Muscle of arm (tissue), 14 donors: ENCODE measurements at places on chromosomes 13 and 19.

GRCh38 chr19:42547929-42548328, 19.6 kb upstream of the CEACAM1 start:
- DNase-seq = no peak

DNA sequence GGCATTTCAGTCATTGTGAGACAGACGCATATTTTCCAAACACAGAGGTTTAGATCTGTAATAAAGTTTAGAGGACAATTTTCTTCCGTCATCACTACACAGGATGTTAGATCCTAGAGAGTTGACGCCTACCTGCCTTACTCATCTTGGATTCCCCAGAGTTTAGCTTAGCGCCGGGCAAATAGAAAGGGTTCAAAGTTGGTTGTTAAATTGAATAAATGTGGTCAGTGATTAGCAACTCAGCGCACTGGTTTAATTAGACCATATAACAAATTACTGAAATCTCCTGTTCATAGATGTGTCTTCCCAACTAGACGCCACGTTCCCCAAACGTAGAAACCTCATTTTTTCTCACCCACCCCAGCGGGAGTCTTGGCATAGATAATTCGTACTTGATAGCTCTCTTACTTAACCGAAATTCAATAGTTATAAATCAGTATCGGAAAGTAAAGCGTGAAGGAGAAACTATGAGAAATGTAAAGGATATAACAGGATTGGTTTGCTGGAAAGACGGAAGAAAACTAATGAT, 726 bp upstream of the UFM1 start:
- DNase-seq = peak; percentile 30

DNA sequence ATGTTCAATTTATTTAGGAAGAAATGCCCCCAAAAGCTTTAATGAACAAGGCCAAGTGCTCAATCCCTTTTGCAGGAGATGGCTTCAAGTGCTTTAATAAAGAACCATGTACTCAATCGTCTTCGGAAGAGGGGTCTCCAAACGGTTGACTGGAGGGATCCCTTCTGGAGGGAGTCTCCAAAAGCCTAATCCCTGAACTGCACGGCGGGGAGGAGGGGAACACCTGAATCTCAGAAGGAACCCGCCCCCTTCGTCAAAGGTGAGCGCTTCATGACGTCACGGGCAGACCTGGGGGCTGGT, 505 bp downstream of the PAF1 start:
- DNase-seq = no peak

DNA sequence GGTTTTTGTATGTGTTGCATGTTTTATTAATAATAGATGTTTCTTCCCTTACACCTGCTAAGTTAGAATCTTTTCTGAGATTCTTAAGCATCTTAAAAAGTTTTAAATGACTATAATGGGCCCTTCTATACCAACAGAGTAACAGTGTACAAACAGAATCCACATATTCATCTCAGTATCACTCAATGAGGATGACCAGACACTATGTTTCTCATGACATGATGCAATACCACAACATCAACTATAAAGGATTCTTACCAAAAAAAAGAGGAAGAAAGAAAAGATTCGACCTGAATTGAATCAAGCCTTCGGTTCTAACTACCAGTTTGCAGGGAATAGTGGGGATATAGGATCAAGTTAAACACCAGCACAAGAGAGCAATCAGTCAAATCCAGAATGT, 56.5 kb downstream of the INTS6 start:
- no peak for DNase-seq

DNA sequence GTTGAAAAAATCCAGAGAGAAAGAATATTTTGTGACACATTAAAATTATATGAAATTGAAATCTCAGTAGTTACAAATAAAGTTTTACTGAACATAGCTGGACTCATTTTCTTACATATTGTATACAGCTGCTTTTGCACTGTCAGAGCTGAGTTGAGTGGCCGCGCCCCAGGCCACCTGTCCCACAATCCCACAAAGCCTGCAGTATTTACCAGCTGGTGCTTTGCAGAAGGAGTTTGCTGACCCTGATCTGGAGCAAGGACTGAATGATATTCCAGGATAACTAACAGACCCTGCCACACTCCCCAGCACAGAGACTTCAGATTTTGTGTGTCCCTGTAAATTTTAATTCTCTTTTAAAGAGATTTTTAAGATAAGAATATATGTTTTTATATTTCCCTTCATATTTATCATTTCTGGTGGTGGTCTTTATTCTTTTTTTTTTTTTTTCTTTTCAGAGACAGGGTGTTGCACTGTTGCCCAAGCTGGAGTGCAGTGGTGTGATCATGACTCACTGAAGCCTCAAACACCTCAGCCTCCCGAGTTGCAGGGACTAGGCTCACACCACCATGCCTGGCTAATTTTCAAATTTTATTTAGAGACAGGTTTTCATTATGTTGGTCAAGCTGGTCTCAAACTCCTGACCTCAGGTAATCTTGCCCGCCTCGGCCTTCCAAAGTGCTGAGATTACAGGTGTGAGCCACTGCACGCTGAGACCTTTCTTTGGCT, 48.5 kb downstream of the TDRD12 start:
- no peak for DNase-seq

GRCh38 chr13:112602189-112602588, 14.2 kb upstream of the TUBGCP3 start:
- no peak for DNase-seq

DNA sequence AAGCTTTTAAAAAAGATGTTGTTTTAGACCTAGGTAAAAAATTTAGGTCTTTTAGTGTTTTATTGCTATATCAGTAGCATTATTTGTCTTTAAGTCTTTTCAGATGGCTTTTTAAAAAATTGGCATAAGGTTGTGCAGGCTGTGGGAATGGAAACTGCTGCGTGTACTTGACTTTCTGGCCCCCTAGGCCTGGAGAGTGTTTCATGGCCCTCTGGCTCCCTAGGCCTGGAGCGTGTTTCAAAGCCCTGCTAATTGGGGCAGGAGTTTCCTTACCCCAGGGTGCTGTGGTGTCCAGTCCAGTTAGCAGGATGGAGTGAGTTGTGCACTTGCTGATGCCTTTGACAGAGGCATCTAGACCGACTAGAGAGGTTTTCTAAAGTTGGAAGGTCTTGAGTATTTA, 23.8 kb downstream of the PRAM1 start:
- DNase-seq = peak; percentile 38

DNA sequence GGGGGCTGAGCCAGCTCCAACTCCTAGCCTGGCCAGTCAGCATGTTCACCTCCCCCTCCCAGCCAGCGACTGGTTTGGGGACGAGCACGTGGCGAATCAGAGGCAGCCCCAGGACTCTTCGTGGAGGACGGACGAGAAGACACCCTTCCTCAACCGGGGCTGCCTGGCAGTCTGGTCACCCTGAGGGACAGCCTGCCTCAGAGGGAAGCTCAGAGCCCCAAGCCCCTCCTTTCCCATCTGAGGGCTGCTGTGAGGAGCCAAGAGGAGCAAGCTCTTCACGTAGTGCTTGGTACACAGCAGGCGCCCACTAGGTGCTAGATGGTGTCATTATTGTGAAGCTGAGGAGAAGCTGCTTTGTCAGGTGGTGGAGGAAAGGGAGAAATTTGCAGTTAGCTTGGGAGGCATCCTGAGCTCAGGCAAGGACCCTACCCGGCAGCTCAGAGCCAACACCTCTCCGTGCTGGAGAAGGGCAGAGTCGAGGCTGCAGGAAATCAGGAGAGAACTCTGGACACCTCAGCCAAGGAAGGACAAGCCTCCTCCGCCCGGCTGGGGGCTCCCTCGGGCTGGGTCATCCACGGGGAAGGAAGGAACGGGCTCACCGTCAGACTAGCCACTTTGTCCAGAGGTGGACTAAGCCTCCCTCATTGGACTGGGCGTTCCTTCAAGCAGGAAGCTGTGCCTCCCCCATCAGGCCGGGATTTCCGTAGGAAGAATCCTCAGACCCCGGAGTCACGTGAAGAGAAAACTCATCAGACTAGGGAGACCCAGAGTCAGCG, 14.9 kb upstream of the C2CD4C start:
- DNase-seq = no peak

DNA sequence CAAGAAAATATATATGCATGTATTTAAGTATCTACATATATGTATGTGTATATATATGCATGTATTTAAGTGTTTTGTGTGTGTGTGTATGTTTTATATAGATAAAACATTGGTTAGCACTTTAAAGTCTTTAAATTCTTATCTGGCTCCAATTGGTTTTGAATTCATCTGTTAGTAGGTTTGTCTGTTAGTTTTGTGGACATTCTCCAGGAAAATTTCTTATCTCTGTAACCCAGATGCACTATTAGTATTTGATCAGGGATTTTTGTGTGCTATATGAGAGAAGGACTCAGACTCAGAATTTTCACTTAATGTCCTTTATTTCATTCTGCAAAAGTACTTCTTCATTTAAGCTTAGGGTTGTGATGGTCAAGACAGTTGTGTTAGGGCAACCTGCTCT, 103.1 kb downstream of the ITGBL1 start:
- DNase-seq = no peak

GRCh38 chr19:48635966-48636858, 967 bp downstream of the DBP start:
- DNase-seq = no peak

GRCh38 chr13:84380866-84381265, 498.6 kb upstream of the SLITRK1 start:
- DNase-seq = no peak

DNA sequence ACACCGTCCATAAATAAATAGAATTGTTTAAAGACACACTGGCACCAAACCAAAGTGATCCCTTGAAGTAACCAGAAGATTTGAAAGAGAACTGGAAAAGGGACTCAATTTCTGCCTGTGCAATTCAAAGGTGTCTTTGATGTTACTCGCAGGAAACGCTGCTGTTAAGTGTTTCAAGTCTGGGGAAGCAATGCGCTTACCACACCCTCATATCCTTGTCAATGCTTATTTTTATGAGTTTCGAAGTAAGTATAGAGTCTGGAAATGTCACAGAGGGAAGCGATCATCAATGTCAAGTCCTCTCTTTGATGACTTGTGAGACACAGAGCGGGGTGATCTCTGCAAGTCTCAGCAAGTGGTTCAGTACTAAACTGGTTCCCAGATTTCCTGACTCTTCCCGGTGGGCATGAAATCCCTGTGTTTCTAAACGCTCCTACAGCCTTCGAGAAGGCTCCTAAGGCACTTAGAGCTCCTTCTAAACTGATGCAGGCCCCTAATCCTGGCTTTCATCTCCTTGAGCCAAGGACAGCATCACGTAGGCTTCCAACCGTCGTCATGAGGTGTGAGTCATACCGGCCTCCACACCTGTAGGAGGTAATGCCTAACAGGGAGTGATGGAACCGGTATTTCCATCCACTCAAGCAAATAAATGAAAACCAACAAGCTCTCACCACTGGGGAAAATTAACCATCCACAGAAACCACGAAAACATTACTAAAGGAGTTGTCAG, 22.8 kb downstream of the SYDE1 start:
- DNase-seq = no peak

- no peak for DNase-seq
These were observed 1362.0 kb downstream of the PCDH9 start for GRCh38 chr13:65868099-65868498.

DNA sequence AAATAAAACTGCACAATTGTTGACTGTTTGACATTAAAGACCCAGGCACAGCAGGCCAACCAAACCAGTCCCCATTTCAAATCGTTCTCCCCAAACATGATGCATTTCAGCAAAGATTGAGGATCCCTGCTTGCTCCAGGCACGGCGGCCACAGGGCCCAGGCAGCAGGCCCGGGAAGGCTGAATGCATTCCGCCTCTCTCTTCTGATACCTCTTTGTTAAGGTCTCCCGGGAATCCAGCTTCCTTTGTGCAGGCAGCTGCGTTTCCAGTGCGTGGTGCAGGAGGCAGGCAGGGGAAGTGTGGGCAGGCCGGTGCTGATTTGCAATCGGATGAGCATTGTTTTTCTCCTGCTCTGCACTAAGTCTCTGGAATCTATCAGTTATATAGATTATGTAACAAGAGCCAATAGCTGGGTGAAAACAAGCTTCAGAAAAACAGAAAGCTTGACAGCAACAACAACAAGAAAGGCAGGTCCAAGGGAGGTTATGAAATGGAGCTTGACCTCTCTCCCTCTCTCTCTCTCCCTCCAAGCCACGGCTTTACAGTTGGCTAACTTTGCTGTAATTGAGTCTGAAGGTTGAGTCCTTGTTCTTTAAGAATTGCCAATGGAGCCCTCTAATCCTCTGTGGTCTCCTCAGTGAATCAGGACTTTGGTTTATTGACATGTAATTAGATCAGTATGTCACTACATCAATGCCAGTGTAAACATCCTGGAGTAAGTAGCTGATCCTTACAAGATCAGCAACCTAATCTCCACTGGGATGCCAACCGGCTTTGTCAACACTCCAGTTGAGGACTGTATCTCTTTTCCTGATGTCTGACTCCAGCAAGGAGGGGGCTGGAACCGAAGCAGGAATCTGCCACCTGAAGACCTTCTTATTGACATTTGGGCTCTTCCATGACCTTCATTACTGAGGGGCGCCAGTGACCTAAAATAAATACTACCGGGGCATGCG, 338.0 kb downstream of the TEX29 start:
- DNase-seq = no peak
